ENCODE measurements at places on chromosomes 2 and 18.

DNA sequence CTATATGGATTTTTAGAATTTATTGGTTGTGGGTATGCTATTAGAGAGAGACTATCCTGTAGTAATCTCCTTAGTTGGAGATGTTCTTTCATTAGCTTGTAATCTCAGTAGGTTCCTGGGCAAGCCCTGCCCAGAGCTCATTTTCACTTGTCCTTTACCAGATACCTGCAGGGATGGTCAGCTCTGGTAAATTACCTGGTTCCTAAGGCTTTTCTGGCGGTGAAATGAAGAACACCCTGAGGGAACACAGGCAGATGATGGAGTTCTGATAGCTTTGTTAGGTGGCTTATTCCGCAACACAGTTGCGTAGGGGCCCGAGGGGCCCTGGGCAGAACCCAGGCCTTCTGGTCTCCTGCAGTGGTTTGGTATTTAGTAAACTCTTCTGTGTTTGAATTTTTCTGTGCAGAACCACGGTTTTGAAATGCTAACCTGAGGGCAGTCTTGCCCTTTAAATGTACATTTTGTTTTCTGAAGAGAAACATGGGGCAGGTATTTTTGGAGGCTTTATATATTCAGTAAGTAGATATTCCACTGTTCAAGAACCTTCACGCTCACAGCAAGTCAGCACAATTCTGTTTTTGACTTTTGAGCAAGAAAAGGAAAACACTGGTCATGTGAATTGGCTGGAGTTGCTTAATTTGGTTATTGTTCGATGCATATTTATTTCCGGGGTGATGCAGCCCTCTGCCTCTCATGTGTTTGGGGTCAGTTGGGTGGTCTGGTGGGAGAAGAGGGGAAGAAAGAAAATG lies 22.4 kb downstream of the ZNF532 start:
- DNase-seq: no peak

- no peak for DNase-seq
These were observed 32.8 kb upstream of the TNS1 start for GRCh38 chr2:218035463-218036100.

DNA sequence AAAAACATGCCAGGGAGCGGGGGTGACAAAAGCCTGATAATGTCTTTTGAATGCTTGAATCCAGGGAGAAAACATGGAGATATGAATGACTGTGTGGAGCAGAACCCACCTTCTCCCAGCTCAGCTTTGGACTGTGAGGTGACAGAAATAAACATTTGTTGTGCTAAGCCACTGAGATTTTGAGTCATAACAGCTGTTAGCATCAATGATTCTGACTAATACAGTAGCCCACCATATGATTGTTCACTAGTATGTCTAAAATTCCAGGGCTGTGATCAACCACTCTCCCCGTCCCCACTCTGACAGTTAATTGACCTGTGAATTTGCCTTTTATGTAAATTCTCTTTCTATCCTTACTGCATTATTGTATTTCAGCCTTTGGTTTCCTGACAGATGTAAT lies 69.1 kb downstream of the PDK1 start:
- no peak for DNase-seq

DNA sequence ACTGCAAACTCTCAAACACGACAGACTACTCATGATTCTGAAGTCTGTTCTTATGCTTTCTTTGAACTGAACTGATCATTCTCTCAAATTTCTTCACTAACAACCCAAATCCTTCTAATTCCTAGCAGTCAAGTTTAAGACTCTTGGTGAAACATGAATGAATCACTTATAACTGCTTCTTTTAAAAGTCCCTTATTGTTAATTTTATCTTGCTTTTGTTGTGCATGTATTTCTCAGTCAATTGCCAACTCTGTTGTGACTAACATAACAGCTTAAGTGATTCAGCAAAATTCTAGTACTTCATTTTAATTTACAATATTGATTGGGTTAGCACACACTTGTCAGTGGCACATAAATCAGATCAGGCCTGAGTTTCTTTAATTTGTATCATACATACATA lies 357.0 kb upstream of the FSIP2 start:
- DNase-seq: no peak

- DNase-seq: no peak
These were observed 54.2 kb downstream of the DLGAP1 start for GRCh38 chr18:4400911-4401310.

- DNase-seq: no peak
These were observed 964.9 kb upstream of the ACVR2A start for GRCh38 chr2:146879882-146880281.

DNA sequence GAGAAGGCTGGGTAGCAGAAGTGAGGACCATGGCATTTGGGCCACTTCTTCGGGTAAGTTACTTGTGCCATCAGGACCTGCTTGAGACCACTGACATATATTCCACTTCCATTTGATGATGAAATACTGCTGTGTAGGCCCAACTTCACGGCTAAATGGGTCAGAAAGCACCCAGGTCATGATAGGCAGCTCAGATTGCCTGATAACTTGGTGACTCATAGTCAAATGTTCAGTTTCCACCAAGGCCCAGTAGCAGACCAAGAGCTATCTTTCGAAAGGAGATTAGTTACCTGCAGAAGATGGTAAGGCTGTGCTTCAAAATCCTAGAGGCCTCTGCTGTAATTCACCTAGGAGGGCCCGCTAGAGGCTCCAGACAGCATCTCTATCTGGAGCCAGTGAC lies 31.8 kb upstream of the MEX3C start:
- no peak for DNase-seq

DNA sequence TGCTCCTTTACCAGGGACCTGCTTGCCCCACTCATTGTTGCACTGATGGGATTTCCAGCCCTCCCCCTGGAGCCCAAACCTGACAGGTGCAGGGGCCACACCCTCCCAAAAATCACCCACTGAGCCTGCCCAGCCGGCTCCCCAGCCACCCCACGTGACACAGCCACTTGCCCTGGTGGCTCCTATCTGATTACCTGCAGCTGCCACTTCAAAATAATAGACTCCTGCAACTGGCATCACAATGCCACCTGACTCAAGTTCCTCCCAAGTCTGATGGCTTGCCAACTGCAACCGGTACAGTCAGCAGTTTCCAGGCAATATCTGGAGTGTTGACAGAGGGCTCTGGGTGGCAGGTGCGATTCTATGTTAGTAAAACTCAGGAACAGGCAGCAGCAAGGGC lies 66.2 kb downstream of the CRACDL start:
- no peak for DNase-seq

GRCh38 chr18:13580351-13580750 lies 146.0 kb downstream of the FAM210A start:
- DNase-seq: no peak

DNA sequence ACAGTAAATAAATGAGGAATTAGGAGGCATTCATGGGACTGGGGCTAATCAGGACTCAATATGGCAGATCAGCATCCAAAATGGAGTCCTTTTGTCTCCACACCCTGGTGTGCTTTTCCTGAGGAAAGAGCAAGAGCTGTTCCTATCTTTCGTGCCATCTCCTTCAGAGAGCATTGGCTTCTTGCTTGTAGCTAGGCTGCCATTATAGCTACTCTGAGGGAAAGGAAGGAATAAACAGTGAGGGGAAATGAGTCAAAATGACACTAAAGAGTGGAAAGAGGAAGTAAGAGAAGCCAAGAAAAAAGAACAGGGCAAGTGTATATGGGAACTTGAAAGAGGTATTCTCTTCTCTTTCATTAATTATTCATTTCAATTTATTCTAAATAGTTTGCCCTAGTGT lies 8.4 kb upstream of the NMI start:
- no peak for DNase-seq

- DNase-seq: no peak
These were observed 58.1 kb upstream of the KYNU start for GRCh38 chr2:142819411-142819810.

- peak; percentile 14 for DNase-seq
These were observed 36.0 kb downstream of the PAIP2B start for GRCh38 chr2:71190656-71191569.

DNA sequence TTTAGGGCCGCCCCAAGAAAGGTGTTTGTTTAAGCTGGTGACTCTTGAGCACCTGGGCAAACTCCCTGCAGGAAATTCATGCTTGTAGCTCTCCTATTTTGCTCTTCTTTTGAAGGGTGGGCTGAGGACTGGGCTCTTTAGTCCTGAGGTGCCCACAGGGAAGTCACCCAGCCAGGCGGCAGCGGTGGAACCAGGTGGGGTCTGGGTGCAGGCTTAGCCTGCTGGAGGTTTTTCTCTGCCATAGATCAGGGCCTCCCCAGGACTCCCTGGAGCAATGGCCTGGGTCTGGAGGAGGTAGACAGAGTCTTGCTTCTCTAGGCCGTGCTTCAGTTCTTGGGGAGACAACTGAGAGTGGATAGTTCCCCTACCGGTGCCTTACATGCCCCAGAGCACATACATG lies 99.9 kb downstream of the CLIP4 start:
- DNase-seq: no peak

DNA sequence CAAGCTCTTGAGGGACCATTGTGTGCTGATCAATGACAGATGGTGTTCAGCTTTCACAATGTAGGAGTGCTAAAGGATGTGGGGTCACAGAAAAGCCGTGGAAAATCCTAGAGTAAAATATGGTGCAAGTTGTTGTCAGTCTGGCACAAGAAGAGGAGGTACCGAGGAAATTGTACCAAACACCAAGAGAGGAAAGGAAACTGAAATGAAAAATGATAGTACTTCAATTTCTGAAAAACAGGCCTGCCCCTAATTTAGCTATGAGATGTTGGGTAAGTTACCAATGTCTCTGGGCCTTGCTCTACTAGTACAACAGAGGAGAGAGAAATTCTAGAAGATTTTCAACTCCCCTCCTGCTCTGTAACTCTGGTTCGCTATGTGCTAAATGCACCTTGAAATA lies 78.8 kb upstream of the PELI1 start:
- DNase-seq: no peak

- DNase-seq: no peak
These were observed 820.4 kb downstream of the GALR1 start for GRCh38 chr18:78069784-78070664.

GRCh38 chr2:134739236-134739878 lies 20.6 kb upstream of the TMEM163 start:
- no peak for DNase-seq

GRCh38 chr2:239160226-239161143 lies 240.3 kb downstream of the HDAC4 start:
- DNase-seq: no peak

DNA sequence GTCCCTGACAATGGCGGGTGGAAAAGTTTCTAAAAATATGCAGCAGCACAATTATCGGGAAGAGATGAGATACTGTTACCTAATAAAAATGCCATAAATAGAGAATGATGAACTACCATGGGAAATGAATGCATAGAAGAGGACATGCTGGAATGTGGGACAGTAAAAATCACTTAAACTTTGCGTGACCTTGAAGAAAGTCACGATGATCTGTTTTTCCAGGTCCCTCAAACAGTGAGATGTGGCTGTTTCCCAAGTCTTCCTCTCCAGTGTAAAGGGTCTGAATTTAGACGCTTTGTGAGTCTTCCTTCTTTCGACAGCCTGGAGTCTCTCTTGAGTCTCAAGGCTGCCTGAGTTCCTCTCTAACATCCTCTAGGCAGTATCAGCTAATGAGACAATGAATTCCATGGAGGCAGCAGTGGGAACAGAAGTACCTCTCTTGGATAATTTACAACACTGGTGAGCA lies 1.4 kb downstream of the CLUL1 start:
- no peak for DNase-seq

GRCh38 chr2:128424406-128425171 lies 105.9 kb upstream of the HS6ST1 start:
- DNase-seq: no peak

GRCh38 chr2:174586418-174587295 lies 10.9 kb downstream of the WIPF1 start:
- no peak for DNase-seq

- DNase-seq: no peak
These were observed 22.9 kb downstream of the SH3BP4 start for GRCh38 chr2:234974501-234975385.

DNA sequence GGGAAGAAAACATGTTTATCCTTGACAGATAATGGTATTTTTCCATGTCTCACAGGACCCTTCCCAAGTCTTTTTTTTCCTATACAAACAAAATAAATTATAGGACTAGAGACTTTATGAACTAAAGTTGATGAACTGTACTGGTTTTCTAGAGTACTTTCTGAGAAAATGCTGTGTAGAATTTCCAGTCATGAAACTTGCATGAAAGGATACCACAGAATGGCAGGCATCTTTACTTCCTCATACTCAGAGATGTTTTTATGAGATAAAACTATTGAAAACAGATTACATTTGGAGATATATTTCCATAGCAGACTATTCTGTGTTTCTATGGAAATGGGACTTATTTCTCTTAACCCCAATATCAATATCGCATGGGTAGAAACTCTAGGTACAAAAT lies 403.5 kb downstream of the PARD3B start:
- DNase-seq: no peak

- no peak for DNase-seq
These were observed 3.9 kb upstream of the MYCN start for GRCh38 chr2:15936277-15937104.

- DNase-seq: peak; percentile 52
These were observed 70.9 kb downstream of the AAK1 start for GRCh38 chr2:69572641-69573040.

- DNase-seq: no peak
These were observed 172.0 kb downstream of the MGAT5 start for GRCh38 chr2:134425724-134426496.

- no peak for DNase-seq
These were observed 306.6 kb downstream of the SUCLG1 start for GRCh38 chr2:84152462-84152861.

GRCh38 chr18:7317804-7318231 lies 86.9 kb downstream of the LRRC30 start:
- no peak for DNase-seq

- DNase-seq: no peak
These were observed 7.9 kb upstream of the CCBE1 start for GRCh38 chr18:59705145-59705544.

- no peak for DNase-seq
These were observed 239.0 kb downstream of the PHLPP1 start for GRCh38 chr18:62954366-62954765.

GRCh38 chr2:100812116-100812515 lies 7.8 kb upstream of the NPAS2 start:
- DNase-seq: no peak

DNA sequence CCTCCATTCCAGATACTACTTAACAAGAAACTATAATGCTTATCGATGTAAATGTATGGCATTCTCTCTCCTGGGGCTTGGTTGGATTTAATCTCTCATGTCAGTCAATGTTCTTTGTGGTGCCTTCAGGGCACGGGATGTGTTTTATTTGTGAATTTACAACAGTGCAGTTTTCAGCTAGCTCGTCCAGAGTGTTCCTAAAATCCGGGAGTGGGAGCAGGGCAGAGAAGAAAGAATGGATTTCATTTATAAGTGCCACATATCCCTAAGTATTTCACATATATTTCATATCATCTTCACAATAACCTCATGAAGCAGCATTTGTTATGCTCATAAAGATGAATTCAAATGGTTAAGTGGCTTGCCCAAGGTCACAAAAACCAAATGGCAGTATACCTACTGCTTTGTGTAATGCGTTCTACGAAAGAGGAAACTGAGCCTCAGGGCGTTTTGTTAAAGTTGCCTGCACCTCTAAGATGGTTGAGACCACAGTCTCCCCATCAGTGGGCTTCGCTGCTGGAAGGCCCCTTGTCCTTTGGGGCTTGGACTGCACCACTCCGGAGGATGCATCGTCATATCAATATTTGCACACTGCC lies 134.7 kb upstream of the MGAT5 start:
- no peak for DNase-seq

GRCh38 chr2:194260185-194260584 lies 1396.8 kb upstream of the SLC39A10 start:
- DNase-seq: no peak

- DNase-seq: no peak
These were observed 11.0 kb downstream of the SDC1 start for GRCh38 chr2:20213651-20214565.

GRCh38 chr2:127065299-127065939 lies 41.5 kb downstream of the BIN1 start:
- no peak for DNase-seq

GRCh38 chr2:38192976-38193375 lies 117.0 kb upstream of the CYP1B1 start:
- no peak for DNase-seq
